Activated naive CD4-positive, alpha-beta T cell treated with anti-CD3 and anti-CD28 coated beads, Interleukin-2, amount 50 U/mL, for 72 hours (primary cell): ENCODE measurements at places on chromosomes 12 and 14. TPM values are rescaled to one million over a fixed set of nuclear protein-coding genes. Genes with fewer than 3 reads are reported as not detected.

Gene C1QL4
- not detected for total RNA-seq

Gene GPR65
- 15.2 TPM for total RNA-seq

Gene P2RX7
- 7.3 TPM for total RNA-seq

Gene PTPRR
- not detected for total RNA-seq

Gene LRRK2
- not detected for total RNA-seq

Gene TCL1B
- total RNA-seq, result not detected

Gene WNT1
- total RNA-seq, result not detected

Gene TSPAN9
- total RNA-seq, result 0.50 TPM

Gene TMEM30B
- 1.4 TPM for total RNA-seq

Gene RBMS2
- 2.5 TPM for total RNA-seq

Gene OR4E1
- total RNA-seq, result 0.16 TPM

Gene GZMB
- total RNA-seq, result 1,692 TPM

Gene TOMM20L
- total RNA-seq, result not detected

Gene TBC1D30
- total RNA-seq, result 0.27 TPM

Gene KRT5
- not detected for total RNA-seq
